Progenitor cell of endocrine pancreas (in vitro differentiated cells): ENCODE measurements at places on chromosomes 12 and 14. TPM values are rescaled to one million over a fixed set of nuclear protein-coding genes. Genes with fewer than 3 reads are reported as not detected.
A peak's percentile ranks its signal among the peaks of the same experiment; 100 is the strongest.

The CREBL2 gene
- total RNA-seq: 18.5 and 18.8 TPM in 2 replicates

The SIX6 gene
- total RNA-seq: not detected in 2 replicates

The CLEC12A gene
- total RNA-seq: not detected in 2 replicates

The INSM2 gene
- 0.10 TPM in 1 of 2 replicates, not detected in the other for total RNA-seq

The RAPGEF3 gene
- total RNA-seq: 1.2 and 1.7 TPM in 2 replicates

GRCh38 chr14:69490219-69490918 lies 5.8 kb downstream of the PLEKHD1 start:
- H3K36me3 ChIP-seq: no peaks in the 10 kb centered on the region
- H3K27me3 ChIP-seq: peaks cover 47% of the 10 kb centered on the region
- H3K4me1 ChIP-seq: no peaks in the 10 kb centered on the region
- no peak for DNase-seq

- no peak for DNase-seq
- no peak overlapping the region for H3K4me3 ChIP-seq
- H3K27me3 ChIP-seq: no peaks in the 10 kb centered on the region
- no peaks in the 10 kb centered on the region for H3K36me3 ChIP-seq
- H3K27ac ChIP-seq: no peak overlapping the region
Measured at GRCh38 chr12:92425165-92425564, 277.6 kb upstream of the PLEKHG7 start.

DNA sequence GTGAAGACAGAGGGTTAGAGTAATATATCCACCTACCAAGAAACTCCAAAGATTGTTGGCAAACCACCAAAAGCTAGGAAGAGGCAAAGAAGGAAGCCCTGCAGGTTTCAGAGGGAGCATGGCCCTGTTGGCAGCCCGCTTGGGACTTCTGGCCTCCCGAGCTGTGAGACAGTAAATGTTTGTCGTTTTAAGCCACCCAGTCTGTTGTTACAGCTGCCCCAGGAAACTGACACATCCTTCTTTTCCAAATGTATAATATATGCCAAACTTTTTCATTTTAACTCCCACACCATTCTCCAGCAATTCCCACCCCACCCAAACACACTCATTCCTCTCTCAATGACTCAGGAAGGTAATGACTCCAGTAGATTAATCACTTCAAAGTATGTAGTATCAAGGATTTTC lies 74.0 kb downstream of the RPS29 start:
- H3K36me3 ChIP-seq: no peaks in the 10 kb centered on the region
- H3K4me1 ChIP-seq: peaks cover under 1% of the 10 kb centered on the region
- DNase-seq: no peak

DNA sequence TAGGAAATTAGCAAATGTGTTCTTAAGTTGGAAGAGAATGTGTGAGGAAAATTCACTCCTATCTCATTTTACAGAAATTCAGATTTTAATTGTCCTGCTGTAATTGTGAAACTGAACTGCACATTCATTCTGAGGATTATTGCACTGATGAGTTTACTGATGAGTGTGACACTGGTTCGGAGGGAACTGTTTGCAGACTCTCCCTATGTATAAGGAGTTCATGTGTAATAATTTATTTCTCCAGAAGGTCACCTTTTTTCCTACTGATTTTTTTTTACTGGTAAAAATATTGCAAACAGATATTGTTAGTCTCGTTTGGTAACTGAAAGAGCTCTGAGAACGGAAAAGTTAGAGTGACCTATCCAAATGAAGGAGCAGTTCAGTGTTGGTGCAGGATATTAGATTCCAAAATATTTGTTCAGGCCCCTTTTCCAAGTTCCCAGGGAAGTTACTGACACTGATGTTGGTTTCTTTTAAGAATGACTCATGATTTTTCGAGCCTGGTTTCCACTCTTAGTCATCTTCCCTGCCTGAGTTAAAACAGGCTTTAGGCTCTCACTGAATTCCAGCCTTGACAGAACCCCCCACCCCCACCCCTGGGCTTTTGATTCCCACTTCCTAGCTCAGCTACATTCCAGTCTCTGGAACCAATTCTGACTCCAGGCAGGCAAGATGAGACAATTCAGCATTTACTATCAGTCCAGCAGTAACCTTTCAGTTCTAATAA lies 18.4 kb downstream of the ANO6 start:
- no peak for DNase-seq
- H3K27ac ChIP-seq: peak overlapping the region; percentile 87
- H3K4me3 ChIP-seq: no peak overlapping the region
- H3K36me3 ChIP-seq: peaks cover 7% of the 10 kb centered on the region
- peaks cover 34% of the 10 kb centered on the region for H3K4me1 ChIP-seq
- H3K27me3 ChIP-seq: no peaks in the 10 kb centered on the region

DNA sequence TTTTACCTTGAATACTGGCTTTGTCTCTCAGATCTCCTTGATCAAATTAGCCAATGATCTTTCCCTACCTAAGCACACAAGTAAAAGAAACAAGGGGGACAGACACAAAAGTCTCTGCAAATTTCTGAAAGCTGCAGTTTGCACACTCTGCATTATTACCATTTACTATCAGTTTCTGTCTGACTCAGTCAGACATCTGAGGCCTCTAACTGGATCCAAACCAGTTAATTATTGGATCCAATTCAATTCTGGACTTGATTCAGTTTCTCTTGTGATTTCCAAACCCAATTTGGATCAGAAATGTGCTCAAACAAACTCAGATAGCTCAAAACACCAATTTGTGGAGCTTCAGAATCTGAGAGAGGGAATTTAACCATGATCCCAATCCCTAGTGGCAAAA lies 16.6 kb downstream of the SSTR1 start:
- no peaks in the 10 kb centered on the region for H3K4me1 ChIP-seq
- peaks cover 3% of the 10 kb centered on the region for H3K27me3 ChIP-seq

- H3K36me3 ChIP-seq: no peaks in the 10 kb centered on the region
- no peak overlapping the region for H3K27ac ChIP-seq
- peaks cover 3% of the 10 kb centered on the region for H3K27me3 ChIP-seq
- H3K4me3 ChIP-seq: no peak overlapping the region
Measured at GRCh38 chr12:125386652-125387051, 321.4 kb downstream of the AACS start.

DNA sequence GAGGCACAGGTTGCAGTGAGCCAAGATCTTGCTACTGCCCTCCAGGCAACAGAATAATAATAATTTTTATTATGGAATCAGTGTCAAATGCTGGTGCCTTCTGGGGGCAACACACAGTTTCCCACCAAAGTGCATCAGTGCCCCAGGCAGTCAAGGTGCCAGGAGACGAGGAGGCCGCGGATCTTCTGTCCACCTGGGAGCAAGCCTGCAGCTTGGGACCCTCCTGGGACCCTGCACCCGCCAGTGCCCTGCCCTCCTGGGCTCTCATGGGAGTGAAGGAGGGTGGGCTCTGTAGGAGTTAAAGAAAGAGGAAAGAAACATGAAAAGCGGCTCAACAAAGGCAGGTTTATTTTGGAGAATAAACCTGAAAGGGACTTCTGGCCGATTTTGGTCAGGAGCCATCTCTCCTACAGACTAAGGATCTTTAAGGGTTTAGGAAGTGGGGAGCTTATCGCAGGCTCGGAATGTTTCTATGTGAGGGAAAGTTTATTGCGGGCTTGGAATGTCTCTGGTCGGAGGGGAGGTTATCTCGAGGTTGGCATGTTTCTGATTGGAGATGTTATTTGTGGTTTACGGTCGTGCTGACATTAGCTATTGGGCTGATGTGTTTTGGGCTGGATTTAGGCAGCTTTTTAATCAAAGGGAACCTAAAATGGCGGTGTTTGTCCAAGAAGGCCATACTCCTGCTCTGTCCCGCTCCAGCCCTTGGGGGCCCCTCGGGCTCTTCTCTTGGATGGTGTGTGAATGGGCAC lies 1.1 kb upstream of the ASPG start:
- H3K27me3 ChIP-seq: peaks cover 23% of the 10 kb centered on the region
- no peak overlapping the region for H3K4me3 ChIP-seq
- DNase-seq: no peak

GRCh38 chr14:72942934-72943333 lies 16.7 kb downstream of the DCAF4 start:
- no peaks in the 10 kb centered on the region for H3K4me1 ChIP-seq
- no peak for DNase-seq

DNA sequence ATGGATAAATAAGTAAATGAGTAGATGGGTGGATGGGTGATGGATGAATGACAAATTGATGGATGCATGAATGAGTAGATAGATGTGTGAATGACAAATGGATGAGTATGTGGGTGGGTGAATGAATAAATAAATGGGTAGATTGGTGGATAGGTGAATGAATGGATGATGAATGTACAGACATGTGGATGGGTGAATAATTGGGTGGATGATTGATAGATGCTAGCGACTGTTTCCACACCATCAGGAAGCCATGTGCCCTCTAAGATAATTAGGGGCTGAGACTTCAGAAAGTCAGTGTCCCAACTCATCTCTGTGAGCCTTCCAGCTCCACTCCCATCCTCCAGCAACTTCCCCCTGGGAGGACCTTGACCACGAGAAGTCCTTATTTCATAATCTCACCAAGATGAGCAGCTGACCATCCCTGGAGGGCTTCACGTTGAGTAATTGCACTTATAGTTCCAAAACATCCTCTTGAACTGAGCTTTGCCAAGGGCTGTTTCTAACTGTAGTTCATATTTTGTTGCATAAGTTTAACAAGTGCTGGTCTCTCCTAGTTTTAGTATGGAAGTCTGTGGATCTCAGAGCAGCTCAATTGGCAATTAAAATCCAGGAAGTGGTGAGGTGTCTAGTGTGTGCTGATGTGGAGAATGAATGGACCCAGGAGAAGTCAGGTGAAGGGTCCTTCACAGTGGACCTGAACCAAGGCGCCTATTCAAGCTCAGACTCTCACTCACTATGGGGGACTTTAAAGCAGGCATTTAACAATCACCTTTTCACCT lies 295.7 kb downstream of the ADGRD1 start:
- DNase-seq: no peak
- no peak overlapping the region for H3K4me3 ChIP-seq
- H3K27ac ChIP-seq: no peak overlapping the region
- peaks cover 4% of the 10 kb centered on the region for H3K4me1 ChIP-seq
- no peaks in the 10 kb centered on the region for H3K36me3 ChIP-seq

- no peak overlapping the region for H3K4me3 ChIP-seq
- peaks cover 3% of the 10 kb centered on the region for H3K27me3 ChIP-seq
- no peaks in the 10 kb centered on the region for H3K36me3 ChIP-seq
- no peak overlapping the region for H3K27ac ChIP-seq
Measured at GRCh38 chr14:84533791-84534190, 996.2 kb upstream of the FLRT2 start.

GRCh38 chr12:113003636-113004035 lies 25.3 kb downstream of the OAS2 start:
- no peak overlapping the region for H3K27ac ChIP-seq
- H3K36me3 ChIP-seq: no peaks in the 10 kb centered on the region
- peaks cover 2% of the 10 kb centered on the region for H3K4me1 ChIP-seq
- H3K27me3 ChIP-seq: peaks cover 27% of the 10 kb centered on the region
- DNase-seq: no peak
